ENCODE measurements at places on chromosomes 11 and 22. TPM values are rescaled to one million over a fixed set of nuclear protein-coding genes. Genes with fewer than 3 reads are reported as not detected.

- no peaks in the 10 kb centered on the region for H3K36me3 ChIP-seq
- DNase-seq, result no peak
- H3K27ac ChIP-seq, result no peak overlapping the region
- H3K4me3 ChIP-seq, result no peak overlapping the region
- no peaks in the 10 kb centered on the region for H3K4me1 ChIP-seq
Measured at GRCh38 chr11:70883323-70883940, 368.9 kb downstream of the SHANK2 start.

GRCh38 chr22:45972091-45972888 is 4.7 kb downstream of the WNT7B start:
- H3K27ac ChIP-seq, result no peak overlapping the region
- H3K27me3 ChIP-seq, result no peaks in the 10 kb centered on the region
- no peak for DNase-seq
- H3K4me3 ChIP-seq, result peak overlapping the region; percentile 34

- no peak overlapping the region for H3K4me3 ChIP-seq
- no peak overlapping the region for H3K27ac ChIP-seq
- no peaks in the 10 kb centered on the region for H3K27me3 ChIP-seq
- H3K4me1 ChIP-seq, result no peaks in the 10 kb centered on the region
- DNase-seq, result no peak
- H3K36me3 ChIP-seq, result no peaks in the 10 kb centered on the region
Measured at GRCh38 chr11:44338698-44339529, 29.0 kb upstream of the ALX4 start.

- H3K4me1 ChIP-seq, result peaks cover 44% of the 10 kb centered on the region
- no peaks in the 10 kb centered on the region for H3K36me3 ChIP-seq
- no peaks in the 10 kb centered on the region for H3K27me3 ChIP-seq
- H3K27ac ChIP-seq, result peak overlapping the region; percentile 3
Measured at GRCh38 chr22:23774114-23774921, 1.7 kb downstream of the MMP11 start.

GRCh38 chr22:21012446-21013407 is 2.2 kb upstream of the P2RX6 start:
- H3K4me1 ChIP-seq, result peaks cover 25% of the 10 kb centered on the region
- no peak overlapping the region for H3K27ac ChIP-seq
- H3K27me3 ChIP-seq, result no peaks in the 10 kb centered on the region

SLC22A8 gene
- not detected for total RNA-seq

- no peak for DNase-seq
- no peak overlapping the region for H3K27ac ChIP-seq
- H3K27me3 ChIP-seq, result no peaks in the 10 kb centered on the region
- H3K4me1 ChIP-seq, result no peaks in the 10 kb centered on the region
Measured at GRCh38 chr11:34148504-34149165, 43.2 kb downstream of the NAT10 start.

ARHGAP8 gene
- total RNA-seq, result 0.33 TPM

OR9I1 gene
- total RNA-seq, result not detected

KCNQ1 gene
- total RNA-seq, result 3.5 TPM

GRCh38 chr11:79440571-79441460 is at the start of gene TENM4:
Gene TENM4, minus strand, starts transcription at chr11:79441030. Its CDS starts 371,086 bp downstream, at chr11:79069944.
- no peaks in the 10 kb centered on the region for H3K36me3 ChIP-seq
- peak within 1 kb of the TSS; percentile 85 for H3K27ac ChIP-seq
- H3K27me3 ChIP-seq, result peaks cover 8% of the 10 kb centered on the region
- peak within 1 kb of the TSS; percentile 66 for H3K4me3 ChIP-seq
- H3K4me1 ChIP-seq, result peaks cover 54% of the 10 kb centered on the region
